ENCODE measurements at places on chromosomes 6 and 20.
A peak's percentile ranks its signal among the peaks of the same experiment; 100 is the strongest.

- DNase-seq: no peak
Observed at GRCh38 chr20:46592580-46593362, 42.3 kb upstream of the OCSTAMP start.

DNA sequence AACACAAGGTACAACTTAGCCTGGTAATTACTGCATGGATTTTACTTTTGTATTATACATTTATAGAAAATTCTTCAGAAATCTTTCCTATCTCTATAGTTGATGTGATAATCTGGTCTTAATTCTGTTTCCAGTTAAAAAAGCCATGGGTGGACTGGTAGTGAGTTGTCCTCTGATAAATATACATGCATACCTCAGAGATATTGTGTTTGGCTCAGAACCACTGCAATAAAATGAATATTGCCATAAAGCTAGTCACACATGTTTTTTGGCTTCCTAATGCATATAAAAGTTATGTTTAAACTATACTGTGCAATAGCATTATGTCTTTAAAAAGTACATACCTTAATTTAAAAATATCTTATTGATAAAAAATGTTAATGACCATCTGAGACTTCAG lies 708.6 kb upstream of the MARCKS start:
- DNase-seq: no peak

DNA sequence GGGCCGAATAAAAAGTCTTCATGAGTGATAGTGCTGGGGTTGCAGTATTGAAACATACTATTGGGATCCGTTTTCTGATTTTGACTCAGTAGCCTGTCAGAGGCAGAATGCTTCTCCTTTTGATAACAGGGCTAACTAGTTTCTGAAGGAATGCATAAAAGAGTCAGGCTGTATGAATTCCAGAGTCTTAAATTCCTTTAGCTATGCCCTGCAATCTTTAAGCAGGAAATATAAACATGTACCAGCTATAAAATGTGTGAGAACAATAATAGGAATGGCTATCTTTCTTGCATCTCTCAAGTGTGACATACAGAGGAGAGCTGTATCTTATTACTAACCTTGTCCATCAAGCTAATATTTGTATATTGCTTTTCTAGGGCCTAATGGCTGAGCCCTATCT lies 917.1 kb downstream of the KIF16B start:
- no peak for DNase-seq

DNA sequence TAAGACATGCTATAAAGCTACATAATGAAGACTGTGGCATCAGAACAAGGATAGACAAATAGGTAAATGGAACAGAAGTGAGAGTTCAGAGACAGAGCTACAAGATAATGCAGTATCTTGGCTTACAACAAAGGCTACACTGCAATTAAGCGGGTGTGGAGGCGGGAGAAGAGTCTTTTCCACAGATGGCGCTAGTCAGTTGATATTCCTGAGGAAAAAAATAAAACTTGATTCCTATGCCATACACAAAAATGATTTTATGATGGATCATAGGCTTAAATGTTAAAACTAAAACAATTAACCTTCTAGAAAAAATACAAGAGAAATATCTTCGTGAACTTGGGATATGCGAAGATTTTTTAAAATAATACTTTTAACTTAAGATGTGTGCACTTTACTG lies 31.0 kb downstream of the RIN2 start:
- no peak for DNase-seq

DNA sequence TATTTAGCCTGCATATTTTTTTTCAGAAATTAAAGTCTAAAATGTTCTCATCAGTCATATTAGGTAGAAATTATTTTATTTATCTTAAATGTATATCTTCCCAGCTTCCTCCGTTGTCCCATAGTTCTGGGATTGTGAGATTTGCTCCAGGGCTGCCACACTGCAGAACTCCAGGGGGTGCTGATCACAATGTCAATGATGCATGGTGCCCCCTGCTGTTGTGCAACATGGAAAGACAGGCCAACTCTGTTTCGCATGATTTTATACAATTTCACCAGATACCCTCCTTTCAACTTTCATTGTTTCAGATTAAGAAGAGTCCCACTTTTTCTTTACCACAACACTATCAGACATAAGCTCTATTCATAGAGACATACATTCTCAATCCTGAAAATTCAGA lies 35.9 kb downstream of the ID4 start:
- DNase-seq: no peak

DNA sequence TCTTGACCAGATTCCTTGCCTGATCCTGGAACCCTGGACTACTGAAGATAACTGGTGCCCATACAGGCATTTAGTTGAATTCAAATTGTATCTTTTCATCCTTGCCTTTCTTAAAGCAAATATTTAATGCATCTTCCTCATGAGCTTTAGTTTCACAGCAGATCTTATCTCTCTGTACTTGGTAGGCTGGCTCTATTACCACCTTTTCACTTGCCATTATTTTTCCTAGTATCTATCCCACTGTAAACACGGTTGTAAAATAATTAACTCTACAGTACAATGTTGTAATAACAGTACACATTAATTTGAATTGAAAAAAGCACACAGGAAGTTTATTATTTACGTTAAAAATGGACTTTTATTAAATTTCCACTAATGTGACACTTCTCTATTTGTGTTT lies 1286.9 kb downstream of the GRIK2 start:
- DNase-seq: no peak

- no peak for DNase-seq
Observed at GRCh38 chr20:19644085-19644484, 114.0 kb upstream of the RIN2 start.

- no peak for DNase-seq
Observed at GRCh38 chr6:44738601-44739146, 351.2 kb downstream of the CDC5L start.

GRCh38 chr6:135880066-135880972 lies 28.8 kb downstream of the PDE7B start:
- peak; percentile 22 for DNase-seq

DNA sequence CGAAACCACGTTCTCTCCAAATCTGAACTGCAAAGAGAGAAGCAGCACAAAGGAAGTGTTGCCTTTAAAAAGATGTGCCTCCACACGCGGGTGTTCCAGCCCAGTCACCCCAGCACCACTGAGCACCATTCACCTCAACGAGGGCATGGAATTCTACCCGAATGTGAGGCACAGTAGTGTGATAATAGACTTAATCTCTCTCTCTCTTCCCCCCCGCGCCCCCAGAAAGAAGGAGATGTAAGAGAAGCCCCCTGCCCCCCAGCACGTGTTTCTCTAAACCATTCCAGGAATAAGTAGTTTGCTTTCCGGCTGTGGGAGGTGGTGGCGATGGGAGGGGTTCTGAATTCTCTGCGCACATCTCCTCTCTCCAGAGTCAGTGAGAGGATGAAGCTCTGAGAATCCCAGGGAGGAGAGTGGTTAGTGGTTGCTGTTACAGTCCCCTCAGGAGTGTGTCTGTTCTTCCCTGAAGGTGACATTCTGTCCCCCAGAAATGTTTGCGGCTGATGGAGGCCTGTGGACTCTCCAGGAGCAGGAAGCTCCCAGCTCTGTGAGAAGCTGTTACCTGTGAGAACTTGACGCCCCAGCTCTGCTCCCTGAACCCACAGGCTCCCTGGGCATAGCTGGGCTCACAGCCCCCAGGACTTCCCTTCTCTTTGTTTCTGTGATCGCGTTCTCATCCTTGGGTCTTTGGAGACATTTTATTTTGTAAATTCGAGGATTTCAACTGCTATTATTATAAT lies 23.5 kb upstream of the IRF4 start:
- DNase-seq: no peak
